Stimulated activated CD8-positive, alpha-beta memory T cell treated with anti-CD3 and anti-CD28 coated beads, Interleukin-4, amount 100 ng/mL, for 24 hours (primary cell): ENCODE measurements at places on chromosomes 6 and 20.

GRCh38 chr6:168280020-168280898, 39.3 kb downstream of the DACT2 start:
- DNase-seq: no peak

- DNase-seq: no peak
Observed at GRCh38 chr6:160036331-160036695, 67.4 kb downstream of the IGF2R start.

GRCh38 chr6:127120023-127120786, 1.7 kb downstream of the RSPO3 start:
- DNase-seq: no peak

- no peak for DNase-seq
Observed at GRCh38 chr20:62761759-62762131, 34.5 kb upstream of the MRGBP start.

GRCh38 chr6:117795234-117795633, 111.8 kb upstream of the SLC35F1 start:
- DNase-seq: no peak

- no peak for DNase-seq
Observed at GRCh38 chr20:58990651-58991445, 9.8 kb downstream of the NELFCD start.

GRCh38 chr6:163356324-163356723, 58.2 kb upstream of the QKI start:
- no peak for DNase-seq

DNA sequence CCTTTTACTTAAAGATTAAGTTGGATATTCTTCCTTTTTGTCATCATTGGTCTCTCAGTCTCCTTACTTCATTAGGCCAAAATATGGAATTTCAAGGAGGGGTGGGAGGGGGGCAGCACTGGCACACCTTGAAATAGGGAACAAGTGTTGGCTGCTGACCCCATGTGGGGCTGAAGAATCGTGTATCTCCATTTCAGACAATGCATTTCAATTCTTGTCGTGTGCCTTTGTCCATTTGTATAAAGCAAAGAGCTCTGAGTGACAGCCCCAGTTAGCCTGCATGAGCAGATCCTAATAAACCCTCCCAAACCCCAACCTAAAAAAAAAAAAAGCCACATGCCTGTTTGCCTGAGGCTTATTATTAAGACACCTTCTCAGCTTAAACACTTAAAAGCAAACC, 1.0 kb upstream of the TFAP2D start:
- DNase-seq: no peak

GRCh38 chr20:6919792-6920468, 152.4 kb downstream of the BMP2 start:
- no peak for DNase-seq

DNA sequence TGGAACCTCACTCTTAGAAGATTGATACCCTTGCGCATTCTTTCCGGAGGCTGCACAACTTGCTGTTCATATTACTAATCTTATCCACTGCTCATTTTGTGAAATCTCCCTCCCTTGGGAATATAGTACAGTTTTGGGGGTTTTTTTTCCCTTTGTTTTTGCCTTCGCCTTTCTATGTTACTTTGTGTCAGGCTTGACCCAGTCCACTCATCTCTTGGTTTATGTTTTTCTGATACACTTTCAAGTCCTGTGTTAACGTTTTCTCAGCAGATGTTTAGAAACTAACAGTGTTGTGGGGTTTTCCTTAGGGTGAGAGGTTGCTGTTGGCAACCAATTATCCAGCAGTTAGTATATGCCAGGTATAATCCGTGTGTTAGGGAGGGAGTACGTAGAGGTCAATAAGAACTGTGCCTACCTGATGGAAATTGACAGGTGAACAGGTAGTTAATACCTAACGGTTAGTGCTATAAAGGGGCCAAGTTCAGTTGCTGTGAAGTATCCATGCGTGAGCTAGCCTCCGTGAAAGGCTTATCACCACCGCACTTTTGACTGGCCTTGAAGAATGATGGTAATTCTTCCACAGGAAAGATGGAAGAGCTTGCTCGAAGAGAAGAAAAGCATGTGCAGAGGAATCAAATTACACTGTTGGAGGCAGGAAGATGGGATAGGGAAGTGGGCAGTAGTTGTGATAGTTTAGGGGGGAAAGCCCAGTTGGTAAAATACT, 1.4 kb downstream of the NFYA start:
- no peak for DNase-seq

DNA sequence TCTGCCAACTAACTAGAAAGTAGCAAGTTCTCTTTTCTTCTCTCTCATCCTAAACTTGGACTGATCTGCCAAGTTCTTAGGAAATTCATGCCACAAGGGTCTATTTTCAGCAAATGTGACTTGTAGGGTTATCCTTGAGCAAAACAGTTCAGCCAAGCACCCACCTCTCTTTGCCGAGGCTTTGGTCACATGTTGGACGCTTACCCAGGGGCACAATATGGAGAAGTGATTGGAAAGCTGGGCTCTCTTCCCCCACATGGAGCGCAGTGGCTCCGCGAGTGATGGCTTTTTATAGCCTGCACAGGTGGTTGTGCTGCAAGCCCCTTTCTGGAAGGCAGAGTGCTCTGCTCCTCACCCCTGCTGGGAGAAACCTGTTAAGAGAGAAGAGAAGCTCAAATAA, 47.7 kb upstream of the FNDC1 start:
- DNase-seq: no peak

DNA sequence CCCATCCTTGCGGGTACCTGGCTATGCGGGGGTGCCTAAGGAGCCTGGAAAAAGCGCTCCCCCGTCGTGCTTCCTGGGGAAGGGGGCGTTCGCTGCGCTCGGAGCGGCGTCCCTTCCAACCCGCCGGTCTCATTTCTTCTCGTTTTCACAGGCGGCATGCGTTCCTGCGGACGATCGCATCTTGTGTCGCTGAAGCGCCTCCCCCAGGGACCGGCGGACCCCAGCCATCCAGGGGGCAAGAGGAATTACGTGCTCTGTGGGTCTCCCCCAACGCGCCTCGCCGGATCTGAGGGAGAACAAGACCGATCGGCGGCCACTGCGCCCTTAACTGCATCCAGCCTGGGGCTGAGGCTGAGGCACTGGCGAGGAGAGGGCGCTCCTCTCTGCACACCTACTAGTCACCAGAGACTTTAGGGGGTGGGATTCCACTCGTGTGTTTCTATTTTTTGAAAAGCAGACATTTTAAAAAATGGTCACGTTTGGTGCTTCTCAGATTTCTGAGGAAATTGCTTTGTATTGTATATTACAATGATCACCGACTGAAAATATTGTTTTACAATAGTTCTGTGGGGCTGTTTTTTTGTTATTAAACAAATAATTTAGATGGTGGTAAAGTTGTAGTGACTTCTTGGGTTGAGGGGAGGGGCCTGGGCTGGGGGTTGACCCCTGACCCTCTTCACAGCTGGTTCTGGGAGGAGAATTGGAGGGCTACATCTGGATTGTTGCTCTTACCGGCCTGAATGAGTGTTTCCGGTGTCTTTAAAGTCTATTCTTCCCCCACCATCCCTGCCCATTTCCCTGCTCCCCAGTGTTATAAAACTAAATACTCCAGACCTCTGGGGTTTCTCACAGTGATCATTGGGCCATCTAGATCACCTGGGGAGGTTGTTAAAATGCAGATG, 1.1 kb downstream of the ID1 start:
- DNase-seq: no peak

GRCh38 chr6:109736273-109737025, 45.4 kb downstream of the FIG4 start:
- no peak for DNase-seq

GRCh38 chr6:35496036-35496840, 641 bp downstream of the TEAD3 start:
- DNase-seq: no peak

- no peak for DNase-seq
Observed at GRCh38 chr6:25194172-25194678, 84.9 kb upstream of the CARMIL1 start.

DNA sequence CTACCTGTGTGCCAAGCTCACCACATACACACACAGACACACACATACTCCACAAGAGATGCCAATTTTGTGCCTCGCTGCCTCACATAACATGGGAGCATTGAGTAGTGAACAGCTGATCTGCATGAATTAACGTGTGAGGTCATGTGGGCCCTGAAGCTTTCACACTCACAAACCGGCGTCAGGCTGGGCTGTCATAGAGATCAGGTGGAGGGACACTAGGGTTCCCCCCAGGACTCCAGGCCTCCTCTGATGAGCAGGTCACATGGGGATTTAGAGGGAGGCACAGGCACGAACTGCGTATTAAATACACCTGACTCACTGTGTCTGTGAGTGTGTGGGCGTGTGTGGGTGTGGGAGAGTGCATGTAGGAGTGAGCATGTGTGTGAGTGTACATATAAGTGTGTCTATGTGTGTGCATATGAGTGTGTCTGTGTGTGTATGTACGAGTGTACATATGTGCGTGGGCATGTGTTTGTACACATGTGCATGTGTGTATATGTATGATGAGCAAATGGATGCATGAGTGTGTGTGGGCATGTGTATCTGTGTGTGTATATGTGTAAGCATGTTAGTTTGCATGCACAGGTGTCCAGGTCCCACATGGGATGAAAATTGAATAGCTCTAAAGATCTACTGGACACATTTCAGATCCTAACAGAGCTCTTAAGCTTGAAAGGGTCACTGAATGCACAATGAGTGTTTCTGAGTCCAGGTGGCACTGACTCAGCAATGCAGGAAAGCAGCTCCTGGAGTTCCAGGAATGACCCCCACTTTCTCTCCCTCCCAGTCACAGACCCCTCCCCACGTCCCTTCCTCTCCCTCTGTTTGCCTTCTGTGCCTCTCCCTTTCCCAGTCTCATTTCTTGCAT, 336.6 kb downstream of the PREX1 start:
- DNase-seq: no peak
